Umbilical cord (tissue), 2 donors: ENCODE measurements at places on chromosomes 16 and 17.

DNA sequence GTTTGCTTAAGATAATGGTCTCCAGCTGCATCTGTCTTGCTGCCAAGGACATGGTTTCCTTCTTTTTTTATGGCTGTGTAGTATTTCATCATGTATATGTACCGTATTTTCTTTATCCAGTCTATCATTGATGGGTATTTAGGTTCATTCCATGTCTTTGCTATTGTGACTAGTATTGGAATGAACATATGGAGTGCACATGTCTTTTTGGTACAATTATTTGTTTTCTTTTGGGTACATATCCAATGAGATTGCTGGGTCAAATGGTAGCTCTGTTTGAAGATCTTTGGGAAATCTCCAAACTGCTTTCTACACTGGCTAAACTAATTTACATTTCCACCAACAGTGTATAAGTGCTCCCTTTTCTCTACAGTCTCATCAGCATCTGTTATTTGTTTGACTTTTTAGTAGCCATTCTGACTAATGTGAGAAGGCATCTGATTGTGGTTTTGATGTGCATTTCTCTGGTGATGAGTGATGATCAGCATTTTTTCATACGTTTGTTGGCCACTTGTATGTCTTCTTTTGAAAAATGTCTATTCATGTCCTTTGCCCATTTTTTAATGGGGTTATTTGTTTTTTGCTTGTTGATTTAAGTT lies 66.2 kb downstream of the TNFRSF13B start:
- DNase-seq: no peak

DNA sequence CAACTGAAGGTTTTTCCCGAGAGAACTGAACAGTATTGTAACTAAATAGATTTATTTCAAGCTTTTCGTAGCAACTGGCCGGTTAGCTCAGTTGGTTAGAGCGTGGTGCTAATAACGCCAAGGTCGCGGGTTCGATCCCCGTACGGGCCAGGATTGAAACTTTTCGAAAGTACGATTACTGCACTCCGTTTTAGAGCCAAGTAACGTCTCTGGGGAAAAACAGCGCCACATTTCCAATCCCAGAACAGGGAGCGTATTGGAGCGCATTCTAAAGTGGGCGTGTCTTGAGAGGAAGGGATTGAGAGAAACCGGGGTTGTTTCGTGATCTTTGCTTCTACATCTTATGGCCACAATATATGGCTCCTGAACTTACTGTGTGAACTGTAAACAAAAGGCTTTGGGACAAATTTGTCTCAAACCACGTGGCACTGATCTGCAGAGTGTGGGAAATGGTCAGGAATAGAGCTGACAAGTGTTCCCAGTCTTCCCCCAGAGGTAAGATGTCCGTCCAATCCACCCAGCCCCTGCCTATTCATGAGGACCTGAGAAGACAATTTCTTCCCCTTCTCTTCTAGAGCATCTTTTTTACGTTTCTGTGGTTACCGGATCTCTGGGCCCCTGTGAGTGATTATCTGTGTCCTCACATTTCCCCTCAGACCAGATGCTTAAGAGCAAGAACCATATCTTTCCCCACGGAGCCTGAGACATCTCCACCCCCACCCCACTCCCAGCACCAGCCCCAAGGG lies 2.3 kb downstream of the BORCS6 start:
- peak; percentile 99 for DNase-seq

- DNase-seq: no peak
Observed at GRCh38 chr16:907842-908241, 62.9 kb downstream of the LMF1 start.

- DNase-seq: no peak
Observed at GRCh38 chr17:11499881-11500280, 98.4 kb upstream of the DNAH9 start.

- peak; percentile 28 for DNase-seq
Observed at GRCh38 chr16:89374393-89374960, 115.9 kb downstream of the ANKRD11 start.

GRCh38 chr16:9813665-9814064 lies 368.6 kb downstream of the GRIN2A start:
- DNase-seq: no peak

- no peak for DNase-seq
Observed at GRCh38 chr16:80852261-80852872, 48.0 kb upstream of the CDYL2 start.

GRCh38 chr17:2251098-2251497 lies 52.5 kb downstream of the SMG6 start:
- no peak for DNase-seq

- no peak for DNase-seq
Observed at GRCh38 chr17:4499431-4500190, 930 bp downstream of the SPNS2 start.

DNA sequence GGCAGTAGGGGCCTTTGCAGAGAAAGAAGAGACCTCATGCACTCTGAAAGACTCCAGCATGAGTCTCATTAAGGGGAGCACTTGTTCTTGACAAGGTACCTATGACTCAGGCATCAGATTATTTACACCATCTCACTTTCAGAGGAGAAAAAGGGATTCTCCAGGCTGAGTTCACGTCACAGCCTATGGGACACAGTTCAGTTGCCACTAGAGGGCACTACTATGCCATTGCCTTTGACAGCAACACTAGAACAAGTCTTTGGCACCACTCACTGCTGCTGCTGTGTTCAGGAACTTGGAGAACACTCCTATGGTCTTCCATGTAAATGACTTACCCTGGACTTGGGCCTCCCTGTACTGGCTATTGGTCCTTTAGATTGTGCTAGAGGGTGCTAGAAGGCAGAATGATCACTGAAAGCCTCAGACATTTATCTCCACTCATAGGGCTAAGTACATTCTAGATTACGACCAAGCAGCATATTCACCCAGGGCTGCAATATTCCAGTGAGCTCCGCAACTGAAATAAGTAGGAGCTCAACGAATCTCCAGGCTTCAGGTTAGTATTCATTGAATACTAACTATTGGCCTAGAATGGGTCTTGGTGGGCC lies 225.1 kb upstream of the CA10 start:
- DNase-seq: peak; percentile 72
